ENCODE measurements at places on chromosomes 1 and 21.

DNA sequence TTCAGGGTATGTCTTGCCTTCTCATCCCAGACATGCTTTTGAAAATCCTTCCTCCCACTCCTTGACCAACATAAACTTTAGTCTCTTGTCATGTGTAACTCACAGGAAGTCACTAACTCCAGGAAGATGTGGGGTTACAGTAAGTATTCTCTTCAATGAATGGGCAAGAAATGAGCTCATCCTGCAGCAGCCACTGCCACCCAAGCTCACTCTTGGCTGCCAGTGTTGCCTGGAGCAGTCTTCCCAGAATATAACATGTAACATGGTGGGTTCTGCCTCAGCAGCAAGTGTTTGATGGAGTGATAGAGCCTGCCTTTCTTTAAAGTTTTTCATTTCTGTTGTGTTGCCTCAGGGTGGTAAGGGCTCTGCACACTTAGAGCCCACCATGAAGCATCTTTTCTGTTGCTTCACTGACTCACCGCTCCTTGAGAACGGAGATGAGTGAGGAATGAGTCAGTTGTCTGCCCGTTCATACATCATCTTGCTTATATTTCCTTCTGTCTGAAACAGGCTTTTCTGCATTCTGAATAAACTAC lies 187.0 kb downstream of the TPR start:
- DNase-seq: no peak

DNA sequence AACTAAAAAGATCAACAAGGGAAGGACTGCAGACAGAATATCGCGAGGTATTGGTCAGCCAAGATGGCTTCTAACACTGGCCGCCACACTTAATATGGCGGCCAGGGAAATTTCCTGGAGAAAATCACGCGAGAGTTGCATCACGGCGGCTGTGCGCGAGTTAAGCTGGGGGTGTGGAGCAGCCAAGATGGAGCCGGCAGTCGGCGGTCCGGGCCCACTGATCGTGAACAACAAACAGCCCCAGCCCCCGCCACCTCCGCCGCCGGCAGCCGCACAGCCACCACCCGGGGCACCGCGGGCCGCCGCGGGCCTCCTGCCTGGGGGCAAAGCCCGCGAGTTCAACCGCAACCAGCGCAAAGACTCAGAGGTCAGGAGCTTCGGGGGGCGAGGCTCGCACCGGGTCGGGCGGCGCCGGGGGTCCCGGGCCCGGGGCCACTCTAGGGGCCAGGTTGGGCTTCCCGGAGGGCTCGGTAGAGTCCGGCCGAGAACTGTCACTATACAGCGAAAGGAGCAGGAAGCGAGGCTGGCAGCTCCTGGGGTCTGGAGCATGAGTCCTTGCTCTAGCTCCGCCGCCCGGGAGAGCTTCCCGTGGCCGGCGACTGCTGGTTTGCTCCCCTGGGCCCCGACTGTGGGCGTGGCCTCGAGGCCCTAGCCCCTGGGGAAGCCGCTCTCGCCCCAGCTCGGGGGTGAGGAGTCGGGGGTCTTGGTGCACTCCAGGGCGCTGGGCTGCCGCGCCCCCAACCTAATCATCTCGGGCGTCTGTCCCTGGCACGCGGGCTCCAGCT lies at the start of gene STRIP1:
Gene STRIP1 (plus strand): TSS at position 174 of the 785 bp plus-strand sequence. CDS start 14 bp downstream, at position 188.
- peak; percentile 77 for DNase-seq

DNA sequence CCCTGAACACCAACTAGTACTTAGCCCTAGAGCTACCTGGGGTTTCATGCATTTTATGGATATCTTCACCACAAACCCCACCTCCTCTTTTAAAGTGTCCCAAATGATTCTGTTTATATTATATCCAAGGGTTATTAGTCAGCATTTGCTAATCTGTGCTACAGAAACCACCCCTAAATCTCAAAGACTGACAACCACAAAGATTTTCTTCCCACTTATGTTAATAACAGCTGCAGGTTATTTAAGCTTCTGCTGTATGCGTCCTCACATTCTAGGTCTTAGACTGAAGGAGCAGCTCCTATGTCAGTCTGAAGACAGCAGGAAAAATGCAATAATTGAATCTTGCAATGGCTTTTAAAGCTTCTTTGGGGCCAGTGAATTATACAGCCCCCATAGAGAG lies 11.2 kb upstream of the PHC2 start:
- no peak for DNase-seq

- DNase-seq: no peak
These were observed at the start of gene ARID4B for GRCh38 chr1:235327559-235328270. ARID4B (minus strand) TSS chr1:235328179; CDS start chr1:235326919, 1,260 bp downstream.

DNA sequence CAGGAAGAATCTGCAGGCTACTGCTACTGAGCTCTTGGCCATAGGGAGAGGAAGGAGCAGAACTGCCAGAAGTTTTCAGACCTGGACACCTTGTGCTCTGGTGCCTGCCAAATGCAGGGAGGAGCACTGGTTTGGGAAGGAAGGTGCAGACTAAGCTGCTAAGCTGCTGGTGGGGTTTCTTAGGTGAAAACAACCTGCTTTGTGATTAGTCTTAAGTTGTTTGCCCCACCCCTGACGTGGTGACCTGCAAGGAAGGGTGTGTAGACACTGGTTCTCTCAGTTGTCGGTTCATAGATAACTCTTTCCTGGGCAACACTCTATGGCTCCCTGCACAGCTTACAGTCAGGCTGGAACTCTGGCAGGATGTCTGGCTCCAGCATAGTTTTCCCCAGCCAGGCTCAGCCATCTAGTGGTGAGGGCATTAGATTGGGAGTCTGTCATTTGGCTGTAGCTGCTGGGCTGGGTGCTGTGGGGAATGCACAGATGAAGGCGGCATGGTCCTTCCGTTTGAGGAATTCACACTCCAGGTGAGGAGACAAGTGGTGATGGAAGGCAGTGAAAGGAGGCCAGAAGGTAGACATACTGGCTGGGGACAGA lies 10.3 kb upstream of the S100A10 start:
- DNase-seq: no peak

DNA sequence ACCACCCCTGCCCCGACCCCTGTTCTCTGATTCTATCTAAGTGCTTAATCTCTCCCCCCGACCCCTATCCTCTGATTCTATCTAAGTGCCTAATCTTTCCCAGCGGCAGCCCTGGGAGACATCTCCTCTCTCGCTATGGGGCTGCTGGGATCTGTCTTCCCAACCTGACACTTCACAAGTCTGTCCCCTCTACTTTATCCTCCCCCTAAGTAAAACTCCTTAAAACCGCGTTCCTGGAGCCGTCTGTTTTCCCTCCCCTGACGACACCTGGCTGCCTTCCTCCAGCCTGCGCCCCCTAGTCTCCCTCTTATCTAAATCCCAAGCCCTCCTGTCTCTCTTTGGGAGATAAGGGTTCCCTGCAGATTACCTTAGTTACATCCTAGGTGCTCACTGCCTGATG lies 30.5 kb downstream of the EPHB2 start:
- no peak for DNase-seq

DNA sequence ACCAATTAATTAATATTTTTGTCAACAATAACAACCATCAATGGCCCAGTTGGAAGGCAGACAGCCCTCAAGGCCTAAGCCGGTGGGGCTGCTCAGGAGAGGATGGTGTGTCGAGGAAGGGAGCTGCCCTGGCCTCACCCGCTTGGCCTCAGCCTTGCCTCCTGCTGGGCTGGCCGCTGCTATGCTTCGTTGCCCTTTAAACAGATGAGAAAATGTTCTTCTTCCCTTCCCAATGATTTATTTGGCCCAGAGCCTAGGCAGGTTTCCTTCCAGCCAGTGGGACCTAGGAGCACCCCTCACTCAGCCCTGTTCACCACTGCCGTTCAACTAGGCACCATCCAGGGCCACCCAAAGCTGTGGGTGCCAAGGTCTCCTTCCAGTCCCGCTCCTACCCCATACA lies 3.1 kb upstream of the ADGRB2 start:
- no peak for DNase-seq

DNA sequence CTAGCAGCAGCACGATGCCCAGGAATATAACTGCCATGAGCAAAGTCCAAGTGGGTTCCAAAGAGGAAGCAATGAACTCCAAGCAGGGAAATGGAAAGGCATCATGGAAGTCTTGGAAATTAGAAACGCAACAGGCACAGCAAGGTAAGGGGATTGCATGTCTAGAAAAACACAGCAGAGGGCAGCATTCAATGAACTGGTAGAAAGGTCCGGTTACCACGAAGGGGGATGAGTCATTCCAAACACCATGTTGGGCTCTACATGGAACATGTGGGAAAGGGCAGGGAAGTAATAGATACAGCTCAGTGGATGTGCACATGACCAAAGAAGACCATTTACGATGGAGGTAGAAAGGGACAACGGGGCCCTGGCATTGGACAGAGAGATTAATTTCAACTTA lies 36.4 kb downstream of the RXRG start:
- peak; percentile 57 for DNase-seq

DNA sequence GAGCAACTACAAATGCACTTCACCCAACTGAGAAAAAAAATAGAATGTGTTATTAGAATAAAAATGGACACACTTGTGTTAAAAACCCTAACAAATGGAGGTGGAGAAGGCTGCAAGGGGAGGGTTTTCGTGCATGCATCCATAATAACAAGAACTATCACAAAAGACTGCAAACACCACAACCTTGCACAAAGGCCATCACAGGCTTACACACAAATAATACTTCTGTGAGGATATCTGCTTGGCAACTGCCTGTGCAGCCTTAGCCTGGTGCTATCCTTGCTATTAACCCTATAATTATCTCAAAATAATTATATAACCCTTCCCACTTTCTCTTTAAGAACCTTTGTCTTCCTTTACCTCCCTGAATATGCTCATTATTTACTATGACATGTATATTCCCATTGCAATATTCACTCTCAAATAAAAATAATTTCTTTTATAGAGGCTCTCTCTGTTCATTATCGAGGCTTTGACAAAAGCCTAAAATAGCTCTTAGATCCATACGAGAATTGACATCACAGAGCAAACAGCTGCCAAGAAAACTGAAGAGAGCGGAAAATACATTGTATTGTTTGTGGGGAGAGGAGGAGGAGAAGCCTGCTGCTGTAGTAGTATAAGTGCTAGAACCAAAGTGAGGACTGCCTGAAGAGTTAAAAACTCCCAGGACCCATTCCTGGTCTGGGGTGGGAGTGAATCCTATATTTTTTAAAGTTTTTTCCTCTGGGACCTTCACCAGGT lies 1768.7 kb downstream of the BRINP3 start:
- no peak for DNase-seq

GRCh38 chr1:38738207-38738606 lies 121.4 kb downstream of the RRAGC start:
- DNase-seq: no peak

Measured in iPS DF 19.7 (cell line).